Endodermal cell (in vitro differentiated cells): ENCODE measurements at places on chromosomes 1 and 21. TPM values are rescaled to one million over a fixed set of nuclear protein-coding genes. Genes with fewer than 3 reads are reported as not detected.

- peak; percentile 33 for DNase-seq
Observed at GRCh38 chr1:207810606-207811295, 58.9 kb downstream of the CD46 start.

- DNase-seq: no peak
Observed at GRCh38 chr1:16250524-16251251, 13.7 kb upstream of the CPLANE2 start.

DNA sequence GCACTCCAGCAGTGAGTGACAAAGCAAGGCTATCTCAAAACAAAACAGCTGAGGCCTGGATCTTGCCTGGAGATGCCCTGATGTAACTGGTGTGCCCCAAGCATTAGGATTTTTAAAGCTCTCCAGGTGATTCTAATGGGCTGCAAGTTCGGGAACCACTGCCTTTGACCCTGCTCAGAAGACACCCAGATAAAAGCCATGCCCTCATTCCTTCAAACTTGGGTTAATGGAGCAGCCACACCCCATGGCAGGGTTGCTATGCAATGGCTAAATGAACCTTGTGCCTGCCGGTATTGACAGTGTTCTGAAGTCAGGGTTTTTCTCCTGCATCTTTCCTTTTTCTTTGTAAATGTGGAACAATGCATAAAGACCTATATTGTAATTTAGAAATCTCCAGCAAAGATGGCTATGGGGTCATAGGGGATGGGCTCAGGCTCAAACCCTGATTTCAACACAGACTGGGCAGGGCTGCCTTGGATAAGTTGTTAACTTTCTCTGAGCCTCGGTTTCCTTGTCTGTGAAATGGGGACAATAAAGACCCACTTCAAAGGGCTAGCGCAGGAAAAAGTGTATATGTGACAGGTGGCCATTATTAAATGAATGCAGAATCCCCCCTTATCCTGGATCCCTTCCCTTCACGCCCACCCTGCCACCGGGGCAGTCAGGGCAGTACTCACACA lies 453 bp downstream of the TFF3 start:
- no peak for DNase-seq

The PTGS2 gene
- total RNA-seq: 0.15 to 0.84 TPM (median 0.40 TPM) in 3 replicates
